Cardiac septum (tissue), 1 donor: ENCODE measurements at places on chromosomes 1 and 21.

DNA sequence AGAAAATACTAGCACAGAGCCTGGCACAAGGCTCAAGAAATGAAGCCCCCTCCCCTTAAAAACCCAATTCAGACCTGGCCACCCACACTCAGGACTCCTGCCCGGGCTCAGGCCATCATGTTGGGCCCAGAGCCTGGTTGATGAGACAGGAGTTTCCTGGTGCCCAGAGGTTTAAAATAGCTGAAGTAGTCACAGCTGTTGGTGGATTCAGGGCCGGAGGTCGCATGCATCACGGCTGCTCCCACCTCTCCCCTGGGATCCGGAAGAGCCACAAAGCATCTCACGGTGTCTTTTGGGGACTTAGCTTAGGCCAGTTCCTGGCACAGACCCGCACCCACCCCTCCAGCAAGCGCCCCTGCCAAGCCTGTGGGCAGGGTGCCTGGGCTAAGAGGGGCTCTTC lies 2.6 kb upstream of the PADI2 start:
- no peak for DNase-seq

GRCh38 chr1:108719656-108720435 lies 7.1 kb downstream of the FNDC7 start:
- DNase-seq = no peak

DNA sequence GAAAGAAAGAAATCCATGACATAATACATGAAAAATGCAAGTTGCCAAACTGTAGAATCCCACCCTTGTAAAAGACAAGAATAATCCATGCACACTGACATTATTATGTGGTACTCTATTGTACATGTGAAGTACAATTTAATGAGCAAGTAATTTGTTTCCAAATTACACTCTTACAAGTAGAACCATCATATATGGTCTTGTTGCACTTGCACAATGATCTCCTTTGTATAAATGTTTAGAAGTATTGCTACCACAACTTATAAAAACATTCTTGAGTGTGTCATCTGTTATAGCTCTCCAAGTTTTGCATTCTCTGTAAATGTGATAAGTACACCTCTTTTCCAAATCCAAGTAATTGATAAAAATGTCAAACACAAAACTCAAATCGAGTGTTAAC lies 29.1 kb upstream of the ZNF281 start:
- no peak for DNase-seq

DNA sequence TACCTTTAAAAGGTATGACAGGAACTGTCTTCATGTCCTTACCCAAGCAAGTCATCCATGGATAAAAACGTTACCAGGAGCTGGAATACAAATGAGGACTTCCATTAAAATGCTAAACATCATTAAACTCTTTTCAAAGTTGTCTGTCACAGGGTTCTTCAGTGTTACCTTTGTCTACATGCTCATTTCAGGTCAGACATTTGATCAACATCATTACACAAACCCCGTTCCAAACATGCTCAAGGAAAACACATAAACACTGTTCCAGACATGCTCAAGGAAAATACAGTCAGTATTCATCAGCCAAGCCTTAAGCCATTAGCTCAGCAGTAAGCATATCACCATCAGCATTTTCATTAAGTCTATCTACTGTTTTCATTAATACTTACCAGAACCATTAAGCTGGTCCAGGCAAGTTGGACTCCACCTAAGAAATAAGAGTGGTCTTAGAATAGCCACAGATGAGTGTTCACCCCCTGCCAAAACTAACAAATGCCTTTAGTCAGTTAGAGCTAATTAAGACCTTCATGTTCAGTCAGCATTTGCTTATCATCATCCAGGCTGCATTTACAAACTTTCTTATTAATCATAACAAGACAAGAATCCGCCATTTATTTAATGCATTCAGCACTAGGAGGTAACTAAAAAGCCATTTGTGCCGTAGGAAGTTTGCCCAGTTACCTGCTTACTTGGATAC lies 2.2 kb downstream of the GAS5 start:
- DNase-seq = no peak

DNA sequence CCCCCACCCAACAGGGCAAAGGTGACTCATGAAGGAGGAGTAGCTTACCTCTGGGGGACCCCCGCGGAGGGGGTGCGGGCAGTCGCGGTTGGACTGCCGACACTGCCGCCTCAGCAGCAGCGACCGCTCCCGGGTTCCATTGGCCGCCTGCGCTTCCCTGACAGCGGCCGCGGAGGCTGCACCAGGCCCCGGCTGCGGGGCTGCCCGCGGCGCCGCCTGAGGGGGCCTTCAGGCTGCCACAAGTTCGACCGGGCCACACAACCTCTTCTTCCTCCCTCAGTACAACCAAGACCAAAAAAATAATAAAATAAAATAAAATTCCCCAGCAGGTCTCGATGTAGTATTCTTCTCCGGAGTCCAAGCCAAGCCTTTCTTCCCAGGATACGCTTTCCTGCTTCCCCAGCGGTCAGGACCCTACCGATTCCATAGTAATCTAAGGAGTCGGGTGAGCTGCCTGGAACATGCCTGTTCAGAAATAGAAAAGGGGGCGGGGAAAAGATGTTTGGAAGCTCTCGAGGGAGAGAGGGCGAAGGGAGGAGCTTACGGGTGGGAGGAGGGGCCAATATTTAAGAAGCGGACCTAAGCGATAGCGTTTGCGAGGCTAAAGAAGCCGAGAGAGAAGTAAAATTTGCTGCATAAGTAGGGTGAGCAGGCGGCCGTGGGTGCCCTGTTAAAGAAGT lies at the start of gene PI4KB:
Gene PI4KB (minus strand): TSS at position 194 of the 680 bp plus-strand sequence. CDS start 10,935 bp downstream, outside the sequence.
- DNase-seq = peak; percentile 93

- no peak for DNase-seq
Measured at GRCh38 chr21:21547368-21547953, 549.3 kb downstream of the NCAM2 start.

DNA sequence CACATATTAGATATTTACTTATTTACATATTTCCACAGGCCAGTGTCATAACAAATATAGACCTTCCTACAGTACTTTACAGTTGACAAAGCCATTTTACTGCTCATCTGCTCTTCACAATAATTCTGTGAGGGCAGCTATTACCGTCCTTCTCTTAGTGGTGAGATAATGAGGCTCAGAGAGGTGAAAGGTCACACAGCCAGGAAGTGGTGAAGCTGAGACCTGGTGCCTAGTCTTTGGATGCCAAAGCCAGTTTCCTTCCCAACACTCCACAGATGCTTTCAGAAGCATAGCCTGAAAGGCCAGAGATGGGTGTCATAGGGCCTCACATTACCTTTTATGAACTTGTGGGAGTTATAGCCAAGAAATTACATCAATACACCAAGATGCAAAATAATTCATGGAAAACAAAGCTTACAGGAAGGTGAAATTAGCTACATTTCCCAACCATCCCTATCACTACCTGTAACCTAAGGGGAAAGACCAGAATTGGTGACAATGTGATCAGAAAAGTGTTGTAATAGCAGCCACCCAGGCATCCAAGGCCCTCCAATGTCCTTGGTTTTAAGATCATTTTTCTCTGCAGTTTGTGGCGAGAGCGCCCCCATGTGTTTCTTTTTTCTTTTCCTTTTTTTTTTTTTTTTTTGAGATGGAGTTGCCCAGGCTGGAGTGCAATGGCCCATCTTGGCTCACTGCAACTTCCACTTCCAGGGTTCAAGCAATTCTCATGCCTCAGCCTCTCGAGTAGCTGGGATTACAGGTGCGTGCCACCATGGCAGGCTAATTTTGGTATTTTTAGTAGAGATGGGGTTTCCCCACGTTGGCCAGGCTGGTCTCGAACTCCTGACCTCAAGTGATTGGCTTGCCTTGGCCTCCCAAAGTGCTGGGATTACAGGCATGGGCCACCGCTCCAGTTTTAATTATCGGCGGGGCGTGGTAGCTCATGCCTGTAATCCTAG lies 26.5 kb upstream of the RPL11 start:
- DNase-seq = no peak

GRCh38 chr1:54171016-54171415 lies 18.2 kb upstream of the CDCP2 start:
- no peak for DNase-seq

- DNase-seq = no peak
Measured at GRCh38 chr1:208601561-208601960, 357.4 kb upstream of the PLXNA2 start.

DNA sequence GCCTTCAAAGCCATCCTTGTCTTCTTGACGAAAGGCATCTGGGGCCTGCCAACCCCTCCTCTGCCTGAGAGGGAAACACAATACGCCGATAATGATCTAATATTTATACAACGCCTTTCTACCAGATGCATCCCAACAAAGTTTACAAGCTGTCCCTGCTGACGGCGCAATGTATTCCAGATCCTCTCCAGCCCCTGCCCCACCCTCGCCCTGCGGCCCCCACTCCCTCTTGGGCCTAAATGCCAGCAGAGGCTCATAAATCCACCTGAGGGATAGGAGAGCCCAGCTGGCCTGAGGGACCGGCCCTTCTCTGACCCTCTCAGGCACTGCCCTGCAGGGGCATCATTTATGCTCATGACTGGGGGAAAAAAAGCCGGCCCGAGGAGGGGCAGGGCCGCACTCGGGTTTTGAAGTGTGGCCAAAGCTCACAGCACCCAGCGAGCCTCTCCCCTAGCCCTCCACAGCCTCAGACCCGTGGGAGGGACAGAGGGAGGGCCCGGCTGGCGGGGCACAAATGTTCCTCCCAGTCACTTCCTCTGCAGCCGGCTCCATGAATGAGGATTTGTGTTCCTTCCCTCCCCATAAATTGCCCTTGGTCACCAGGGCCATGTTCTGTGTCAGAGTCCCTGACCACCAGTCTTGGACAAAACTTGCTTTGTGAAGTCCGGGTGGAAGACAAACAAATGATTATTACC lies 140.3 kb downstream of the FOXD2 start:
- DNase-seq = peak; percentile 75

DNA sequence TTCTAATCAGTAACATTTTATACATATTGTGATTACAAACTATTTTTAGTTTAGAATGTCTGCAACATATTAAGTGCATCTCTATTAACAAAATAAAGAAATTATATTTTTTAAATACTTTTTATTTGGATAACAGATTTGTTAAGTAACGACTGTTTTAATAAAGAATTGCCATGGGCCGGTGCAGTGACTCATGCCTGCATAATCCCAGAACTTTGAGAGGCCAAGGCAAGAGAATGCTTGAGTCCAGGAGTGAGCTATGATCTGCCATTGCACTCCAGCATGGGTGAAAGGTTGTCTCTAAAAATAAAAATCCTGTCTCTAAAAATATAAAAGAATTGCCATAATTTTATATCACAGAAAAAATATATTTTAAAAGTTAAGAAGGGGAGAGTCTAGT lies 4.1 kb downstream of the LRRIQ3 start:
- no peak for DNase-seq

GRCh38 chr1:21241771-21242581 lies 48.3 kb downstream of the ECE1 start:
- DNase-seq = no peak

GRCh38 chr1:171817511-171818265 lies 23.6 kb upstream of the DNM3 start:
- DNase-seq = no peak

DNA sequence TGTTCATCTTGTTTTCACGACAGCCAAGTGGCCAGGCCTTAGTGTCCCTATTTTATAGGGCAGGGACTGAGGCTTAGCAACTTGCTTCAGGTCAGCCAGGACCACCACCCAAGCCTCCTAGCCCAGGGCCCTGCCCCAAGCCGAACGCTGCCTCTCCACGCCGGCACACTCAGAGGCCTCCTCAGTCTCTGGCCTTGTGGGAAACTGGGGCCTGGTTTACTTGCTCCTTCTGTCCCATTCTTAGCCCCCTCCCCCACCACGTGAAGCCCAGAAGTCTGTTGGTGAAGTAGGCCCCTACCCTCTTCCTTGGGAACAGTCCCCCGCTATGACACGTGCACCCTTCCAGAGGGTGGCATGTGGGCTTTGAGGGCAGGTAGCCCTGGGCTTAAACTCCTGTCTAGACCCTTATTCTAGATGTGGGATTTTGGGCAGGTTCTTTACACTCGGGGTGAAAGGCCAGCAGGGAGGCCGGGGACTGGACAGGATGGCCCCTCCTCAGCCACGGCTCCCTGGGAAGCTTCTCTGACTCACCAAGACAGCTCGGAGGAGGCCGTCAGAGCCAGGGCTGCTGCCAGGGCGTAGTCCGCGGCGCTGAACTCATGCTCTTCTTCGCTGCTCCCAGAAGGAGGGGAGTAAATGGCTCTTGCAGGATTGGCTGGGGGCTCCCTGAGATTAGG lies 4.3 kb downstream of the MYOM3 start:
- DNase-seq = no peak

DNA sequence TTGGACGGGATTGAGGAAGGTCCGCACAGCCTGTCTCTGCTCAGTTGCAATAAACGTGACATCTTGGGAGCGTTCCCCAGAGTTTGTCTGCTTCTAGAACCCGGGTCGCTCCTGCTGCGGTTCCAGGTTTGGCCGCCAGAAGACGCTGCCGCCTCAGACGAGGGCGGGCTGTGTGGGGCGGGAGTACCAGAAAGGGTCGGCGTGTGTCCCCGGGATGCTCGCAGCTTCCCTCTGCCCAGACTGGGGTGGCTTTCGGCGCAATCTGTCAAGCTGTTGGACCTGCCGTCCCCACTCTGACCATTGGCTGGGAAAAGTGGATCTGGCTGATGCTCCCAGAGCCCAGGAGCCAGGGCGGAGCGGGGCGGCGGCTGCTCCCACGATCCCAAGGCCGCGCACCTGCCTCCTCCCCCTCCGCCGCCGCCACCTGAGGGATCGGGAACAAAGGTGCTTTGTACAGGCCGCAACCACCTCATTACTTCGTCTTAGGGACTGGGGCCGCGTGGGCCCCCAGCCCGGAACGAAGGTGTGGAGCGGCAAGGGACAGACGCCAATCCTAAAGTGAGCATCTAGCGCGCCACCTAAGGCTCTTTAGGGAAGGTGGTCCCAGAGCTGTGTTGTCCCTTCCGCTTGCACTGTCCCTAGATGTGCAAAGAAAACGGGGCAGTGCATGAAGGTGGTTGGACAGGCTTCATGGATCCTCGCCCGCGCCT lies 683 bp upstream of the EFNA4 start:
- no peak for DNase-seq
